Fibroblast of skin of left quadriceps (primary cell): ENCODE measurements at places on chromosomes 6 and 20.

DNA sequence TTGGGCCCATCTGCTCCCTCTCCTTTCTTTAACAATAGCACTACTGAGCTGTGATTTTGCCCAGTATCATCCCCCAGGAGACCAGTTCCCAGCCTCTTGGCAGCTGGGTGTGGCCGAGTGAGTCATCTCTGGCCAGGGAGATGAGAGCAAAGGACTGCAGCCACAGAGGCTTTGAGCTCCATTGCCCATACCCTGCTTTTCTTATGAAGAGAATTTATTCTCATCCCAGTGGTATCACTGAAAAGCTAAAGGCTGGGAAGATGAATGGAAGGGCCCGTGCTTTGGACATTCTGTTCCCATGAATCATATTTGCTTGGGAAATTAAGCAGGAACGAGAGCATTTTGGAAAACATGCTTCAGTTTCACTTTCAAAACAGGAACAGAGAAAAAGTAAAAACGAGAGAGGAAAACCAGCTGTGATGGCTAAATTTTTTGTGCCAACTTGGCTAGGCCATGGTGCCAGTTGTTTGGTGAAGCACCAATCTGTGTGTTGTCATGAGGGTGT, 14.9 kb downstream of the CST3 start:
- DNase-seq: peak; percentile 47

DNA sequence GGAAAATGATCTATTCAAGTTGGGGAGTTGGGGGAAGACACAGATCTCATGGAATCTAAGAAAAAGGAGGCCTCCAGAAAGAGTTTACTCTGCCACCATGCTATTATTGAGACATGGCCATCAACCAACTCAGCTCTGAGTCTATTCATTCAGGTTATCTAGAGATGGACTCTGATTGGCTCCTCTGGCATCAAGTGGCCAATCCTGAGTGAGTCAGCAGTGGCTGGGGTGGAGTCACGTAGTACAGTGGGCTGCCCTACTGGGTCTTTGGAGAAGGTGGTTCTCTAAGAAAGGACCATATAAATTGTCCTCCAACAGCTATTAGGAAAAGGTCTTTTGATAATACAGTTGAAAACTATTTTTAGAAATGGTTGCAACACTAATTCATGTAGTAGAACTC, 42.1 kb downstream of the LYRM2 start:
- no peak for DNase-seq

DNA sequence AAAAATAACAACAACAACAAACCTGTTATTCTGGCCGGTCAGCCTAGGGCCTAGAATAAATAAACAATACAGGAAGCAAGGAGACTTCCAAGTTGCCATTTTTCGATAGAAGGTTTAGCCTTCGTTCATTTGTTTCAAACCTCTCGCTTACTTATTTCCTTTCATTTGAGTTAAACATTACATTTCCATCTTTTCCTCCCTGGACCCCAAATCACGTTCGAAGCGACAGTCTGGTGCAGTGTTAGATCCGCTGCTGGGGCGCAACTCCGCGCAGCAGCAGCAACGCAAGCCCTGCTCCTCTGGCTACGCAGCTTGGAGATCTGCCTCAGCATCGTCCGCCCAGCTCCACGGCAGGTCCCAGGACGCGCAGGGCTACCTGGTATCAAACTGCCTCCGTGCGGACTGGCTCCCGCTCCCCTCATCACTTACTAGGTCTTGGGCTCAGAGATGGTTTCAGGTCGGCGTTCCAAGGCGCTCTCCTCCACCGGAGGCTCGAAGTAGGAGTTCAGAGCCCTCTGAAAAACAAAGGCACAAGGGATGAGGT, 530 bp downstream of the TDP2 start:
- DNase-seq: no peak

GRCh38 chr6:79687759-79688158, 56.6 kb downstream of the SH3BGRL2 start:
- no peak for DNase-seq

DNA sequence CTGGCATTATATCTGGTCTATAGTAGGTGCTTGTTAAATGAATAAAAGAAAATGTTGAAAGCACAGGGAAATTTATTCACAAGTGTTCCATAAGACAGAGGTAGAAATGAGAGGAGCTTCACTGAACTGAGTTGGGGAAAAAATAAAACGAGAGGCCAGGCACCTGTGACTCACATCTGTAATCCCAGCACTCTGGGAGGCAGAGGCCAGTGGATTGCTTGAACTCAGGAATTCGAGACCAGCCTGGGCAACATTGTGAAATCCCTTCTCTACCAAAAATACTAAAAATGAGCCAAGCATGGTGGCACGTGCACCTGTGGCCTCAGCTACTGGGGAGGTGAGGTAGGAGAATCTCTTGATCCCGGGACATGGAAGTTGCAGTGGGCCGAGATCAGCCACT, 28.1 kb upstream of the IBTK start:
- DNase-seq: no peak

- DNase-seq: no peak
Observed at GRCh38 chr20:36391456-36391855, 85.3 kb downstream of the DLGAP4 start.

GRCh38 chr20:20712004-20712473, 405 bp downstream of the RALGAPA2 start:
- DNase-seq: no peak

DNA sequence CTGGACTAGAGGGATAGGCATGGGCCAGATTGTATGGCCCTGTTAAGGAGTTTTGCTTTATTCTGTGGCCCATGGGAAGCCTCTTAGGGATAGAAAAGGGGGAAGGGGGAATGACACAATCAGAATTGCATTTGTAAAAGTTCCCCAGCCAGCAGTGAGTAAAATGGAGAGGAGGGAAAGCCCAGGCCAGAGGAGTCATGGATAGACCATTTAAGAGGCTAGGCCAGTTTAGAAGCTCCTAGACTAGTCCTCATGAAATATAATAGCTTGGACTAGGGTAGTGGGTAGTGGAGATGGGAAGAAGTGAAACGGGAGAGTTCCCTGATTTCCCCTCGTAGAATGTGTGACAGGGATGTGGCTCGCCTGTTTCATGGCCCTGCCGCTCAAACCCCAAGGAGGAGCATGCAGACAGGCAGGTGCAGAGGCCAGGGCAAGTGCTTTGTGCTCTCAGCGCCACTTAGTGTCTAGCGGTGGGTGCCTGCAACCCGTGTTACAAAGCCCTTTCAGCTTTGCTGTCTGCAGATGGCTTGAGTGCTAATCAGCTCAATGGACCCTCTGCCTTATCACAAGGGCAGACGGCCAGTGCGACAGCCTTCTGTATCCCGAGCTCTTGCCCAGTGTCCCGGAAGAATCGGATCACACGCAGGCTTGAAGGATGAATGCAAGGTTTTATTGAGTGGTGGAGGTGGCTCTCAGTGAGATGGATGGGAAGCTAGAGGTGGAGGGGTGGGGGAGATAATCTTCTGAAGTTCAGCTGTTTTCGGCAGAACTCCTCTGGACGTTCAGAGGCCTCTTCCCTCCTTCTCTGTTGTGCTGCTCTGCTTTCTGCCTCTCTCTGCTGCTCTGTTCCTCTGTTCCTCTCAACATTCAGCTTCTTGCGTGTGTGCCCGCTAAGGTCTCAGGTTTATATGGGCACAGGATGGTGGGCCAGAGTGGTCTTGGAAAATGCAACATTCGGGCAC, 141.1 kb downstream of the CEP57L1 start:
- no peak for DNase-seq

GRCh38 chr6:148578489-148578814, 168.4 kb upstream of the UST start:
- no peak for DNase-seq

GRCh38 chr20:34262488-34263288, 21.5 kb downstream of the ASIP start:
- DNase-seq: no peak

- no peak for DNase-seq
Observed at GRCh38 chr6:165698868-165699267, 35.8 kb upstream of the PDE10A start.

GRCh38 chr6:9131616-9132015, 696.3 kb upstream of the SLC35B3 start:
- no peak for DNase-seq

DNA sequence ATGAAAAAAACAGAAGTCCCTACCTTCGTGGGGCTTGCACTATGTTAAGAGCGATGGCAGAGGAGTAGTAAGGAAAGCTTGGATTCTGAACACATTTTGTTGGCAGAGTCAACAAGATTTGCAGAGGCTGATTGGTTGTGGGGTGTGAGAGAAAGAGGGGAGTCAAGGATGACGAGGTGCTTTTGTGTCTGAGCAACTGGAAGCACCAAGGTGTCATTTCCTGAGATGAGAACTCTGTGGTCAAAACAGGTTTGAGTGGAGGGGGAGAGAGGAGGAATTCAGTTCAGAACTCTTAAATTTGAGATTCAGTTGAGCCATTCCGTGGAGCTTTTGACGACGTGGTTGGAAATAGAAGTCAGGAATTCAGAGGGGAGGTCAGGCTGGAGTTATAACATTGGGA, 3.5 kb downstream of the OCSTAMP start:
- no peak for DNase-seq

- no peak for DNase-seq
Observed at GRCh38 chr6:56933650-56934049, 21.3 kb upstream of the BEND6 start.

- DNase-seq: no peak
Observed at GRCh38 chr6:119493980-119494379, 144.4 kb upstream of the MAN1A1 start.

GRCh38 chr20:12528591-12529041, 480.2 kb upstream of the SPTLC3 start:
- DNase-seq: no peak

DNA sequence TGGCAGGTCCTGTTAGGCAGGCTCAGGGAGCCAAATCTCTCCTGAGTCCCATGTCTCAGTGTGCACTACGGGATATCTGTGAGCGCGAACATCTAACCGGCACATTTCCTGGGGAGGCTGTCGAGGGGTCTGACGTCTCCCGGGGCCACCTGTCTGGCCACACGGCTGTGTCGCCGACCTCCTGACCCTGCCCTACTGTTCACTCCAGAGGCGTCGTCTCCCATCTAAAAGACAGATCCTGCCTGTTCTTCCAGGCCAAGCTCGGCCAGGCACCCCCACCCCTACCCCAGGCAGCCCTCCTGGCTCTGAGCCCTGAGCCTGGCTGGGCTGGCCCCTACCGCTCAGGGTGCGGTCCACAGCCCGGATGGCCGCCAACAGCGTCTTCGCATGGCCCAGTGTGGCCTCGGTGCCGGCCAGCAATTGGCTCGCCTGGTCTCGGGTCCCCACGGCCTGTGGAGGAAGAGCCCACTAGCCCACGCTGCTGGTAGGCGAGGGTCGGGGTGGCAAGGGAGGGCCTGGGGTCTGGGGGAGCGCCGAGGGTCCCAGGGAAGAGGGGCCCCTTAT, 16.6 kb downstream of the ADRM1 start:
- DNase-seq: no peak

DNA sequence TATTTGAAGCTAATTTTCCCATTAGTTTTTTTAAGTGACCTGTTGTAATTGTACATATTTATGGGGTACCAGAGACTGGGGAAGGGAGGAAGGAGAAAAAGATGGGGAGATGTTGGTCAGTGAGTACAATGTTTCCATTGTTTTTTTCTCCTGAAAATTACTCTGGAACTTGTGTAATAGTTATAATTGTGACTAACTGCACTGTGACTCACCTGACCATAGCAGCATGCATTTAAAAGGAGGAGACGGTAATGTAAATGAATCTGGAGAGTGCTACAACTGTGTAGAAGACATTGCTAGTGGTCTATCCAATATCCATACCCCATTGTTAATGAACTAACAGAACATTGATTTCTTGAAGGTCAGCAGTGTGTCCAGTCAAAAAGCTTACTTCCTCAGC, 133.4 kb downstream of the RFPL4B start:
- DNase-seq: no peak

DNA sequence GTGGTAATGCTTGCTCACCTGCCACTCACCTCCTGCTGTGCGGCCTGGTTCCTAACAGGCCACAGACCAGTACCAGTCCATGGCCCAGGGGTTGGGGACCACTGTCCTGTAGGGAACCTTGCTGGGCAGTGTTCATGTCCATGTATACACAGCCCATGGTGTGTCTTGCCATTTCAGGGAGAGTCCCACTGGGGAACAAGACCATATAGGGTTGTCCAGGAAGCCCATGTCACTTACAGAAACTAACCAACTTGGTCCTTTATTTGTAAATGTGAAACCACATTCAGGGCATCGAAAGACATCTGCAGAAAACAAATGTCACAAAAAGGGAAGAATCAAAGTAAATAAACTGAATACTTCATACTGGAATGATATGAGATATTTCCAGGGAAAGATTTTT, 179.1 kb downstream of the NFATC2 start:
- DNase-seq: no peak

GRCh38 chr20:15789079-15789478, 784.2 kb downstream of the KIF16B start:
- DNase-seq: no peak

DNA sequence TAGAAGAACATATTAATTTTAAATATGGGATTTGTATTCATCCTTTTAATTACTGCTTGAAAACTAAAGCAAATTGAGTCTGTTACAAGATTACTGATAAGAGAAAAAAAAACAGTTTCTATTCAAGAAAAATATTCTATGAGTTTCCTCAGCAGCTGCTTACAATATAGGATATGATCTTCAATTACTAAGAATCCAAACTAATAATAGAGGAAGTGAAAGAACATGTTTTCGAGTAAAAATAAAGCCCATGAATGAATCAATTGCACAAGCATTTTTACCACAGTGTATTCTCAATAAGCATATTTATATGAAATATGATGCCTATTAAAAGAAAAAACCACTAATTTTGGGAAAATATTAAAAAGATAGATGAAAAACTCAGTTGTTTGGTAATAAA, 63.4 kb downstream of the AHI1 start:
- DNase-seq: no peak

- DNase-seq: no peak
Observed at GRCh38 chr6:135183532-135184440, 2.7 kb downstream of the MYB start.

GRCh38 chr6:14622085-14622484, 504.5 kb downstream of the CD83 start:
- no peak for DNase-seq

GRCh38 chr6:33172688-33173534, 19.4 kb downstream of the COL11A2 start:
- no peak for DNase-seq

DNA sequence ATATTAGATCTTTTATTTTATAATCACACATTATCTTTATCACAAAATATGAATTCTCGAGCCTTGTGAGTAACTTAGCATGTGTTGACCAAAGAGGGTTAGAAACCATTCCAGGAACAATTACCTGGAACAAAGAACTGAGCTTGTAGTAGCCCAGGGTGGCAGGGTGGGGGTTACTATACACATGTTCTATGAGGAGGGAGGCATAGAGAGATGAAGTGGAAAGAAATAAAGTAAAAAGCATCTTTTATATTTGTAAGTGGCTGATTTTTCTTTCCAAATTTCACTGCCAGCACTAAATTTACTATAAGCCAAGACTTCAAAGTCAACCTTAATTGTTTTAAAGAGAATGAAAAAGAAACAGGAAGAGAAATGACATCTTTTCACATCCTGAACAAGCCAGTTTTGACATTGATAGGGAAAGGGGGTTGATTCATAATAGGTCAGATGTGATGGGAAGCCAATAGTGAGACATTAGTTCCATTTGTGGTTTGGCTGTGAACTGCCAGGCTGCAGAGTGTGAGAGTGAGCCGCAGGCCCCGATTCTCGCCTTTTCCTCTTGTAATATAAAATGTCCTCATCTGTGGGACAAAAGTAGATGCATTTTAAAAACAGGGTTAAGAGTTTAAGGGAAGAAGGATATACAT, 52.7 kb upstream of the MYB start:
- no peak for DNase-seq
